ENCODE measurements at places on chromosomes 11 and 22.

- DNase-seq, result no peak
Observed at GRCh38 chr11:132999516-132999915, 532.8 kb downstream of the OPCML start.

GRCh38 chr11:86664930-86665329, 7.5 kb downstream of the ME3 start:
- DNase-seq, result no peak

- DNase-seq, result no peak
Observed at GRCh38 chr22:30816413-30816812, 121.7 kb downstream of the OSBP2 start.

- peak; percentile 45 for DNase-seq
Observed at GRCh38 chr22:28674121-28674563, 5.5 kb downstream of the TTC28 start.

DNA sequence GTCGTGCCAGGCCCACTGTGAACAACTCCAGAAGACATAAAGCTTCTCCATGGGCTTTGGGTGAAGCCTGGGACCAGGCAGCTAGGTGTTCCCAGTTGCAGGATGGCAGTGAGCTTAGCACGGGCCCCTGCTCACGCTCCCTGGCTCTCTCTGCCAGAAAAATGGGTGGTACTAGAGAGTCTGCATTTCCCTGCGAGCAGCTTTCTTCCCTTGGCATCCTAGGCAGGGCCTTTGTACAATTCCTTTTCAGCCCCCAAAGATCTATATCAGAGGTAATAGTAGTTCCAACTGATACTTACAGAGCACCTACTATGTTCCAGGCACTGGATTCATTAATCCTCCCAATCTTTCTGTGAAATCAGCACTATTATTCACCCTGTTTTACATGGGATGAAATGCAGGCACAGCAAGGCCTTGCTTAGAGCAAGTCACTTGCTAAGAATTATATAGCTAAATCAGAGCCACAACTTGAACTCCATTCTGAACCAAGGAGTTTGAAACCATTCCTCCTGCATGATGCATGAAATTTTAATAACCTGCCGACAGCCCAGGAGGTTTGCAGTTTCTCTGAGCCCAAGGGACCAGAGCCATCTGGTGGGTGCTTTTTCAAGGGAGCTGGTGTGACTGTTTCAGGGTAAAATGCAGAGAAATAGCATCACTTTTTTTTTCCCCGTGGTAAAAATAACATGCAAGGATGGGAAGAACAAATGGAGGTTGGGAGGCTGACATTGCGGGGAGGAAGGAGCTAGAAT, 22.7 kb downstream of the NAV2 start:
- no peak for DNase-seq

Data from naive B cell (primary cell).